NCI-H2107 (cell line): ENCODE measurements at places on chromosomes 16 and 17.

GRCh38 chr16:55426865-55427484 lies 52.0 kb upstream of the MMP2 start:
- no peak for DNase-seq

DNA sequence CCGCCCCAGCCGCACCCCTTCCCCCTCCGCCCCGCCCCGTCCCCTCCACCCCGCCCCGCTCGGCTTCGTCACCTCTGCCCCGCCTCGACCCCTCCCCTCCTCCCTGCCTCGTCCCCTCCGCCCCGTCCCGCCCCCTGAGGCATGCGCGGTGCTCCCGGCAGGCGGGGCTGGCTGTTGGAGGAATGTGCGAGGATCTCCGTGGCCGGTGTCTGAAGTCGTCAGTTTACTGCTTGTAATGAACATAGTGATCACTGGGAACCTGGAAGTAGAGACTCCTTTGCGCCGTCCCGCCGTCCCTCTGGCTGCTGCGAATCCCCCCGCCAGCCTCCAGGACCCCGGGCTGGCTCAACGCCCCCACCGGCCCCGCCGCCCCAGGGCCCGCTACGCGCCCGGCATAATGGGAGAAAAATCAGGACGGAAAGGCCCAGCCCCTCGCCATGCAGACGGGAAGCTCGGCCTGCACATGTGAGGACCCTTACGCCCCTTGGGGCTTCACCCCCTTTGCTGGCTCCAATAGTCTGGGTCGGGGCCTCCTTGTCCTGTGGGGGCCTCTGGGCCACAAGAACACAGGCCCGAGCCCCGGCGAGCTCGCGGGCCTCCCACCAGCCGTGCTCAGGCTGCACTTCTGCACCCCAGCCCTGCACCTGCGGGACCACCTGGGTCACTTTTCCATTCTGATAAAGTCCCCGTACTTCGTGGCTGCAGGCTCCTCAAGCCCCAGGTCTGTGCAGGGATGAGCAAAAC lies 743.1 kb downstream of the KCNJ18 start:
- no peak for DNase-seq

- DNase-seq, result no peak
Measured at GRCh38 chr16:89924297-89924924, 1.3 kb downstream of the TUBB3 start.

DNA sequence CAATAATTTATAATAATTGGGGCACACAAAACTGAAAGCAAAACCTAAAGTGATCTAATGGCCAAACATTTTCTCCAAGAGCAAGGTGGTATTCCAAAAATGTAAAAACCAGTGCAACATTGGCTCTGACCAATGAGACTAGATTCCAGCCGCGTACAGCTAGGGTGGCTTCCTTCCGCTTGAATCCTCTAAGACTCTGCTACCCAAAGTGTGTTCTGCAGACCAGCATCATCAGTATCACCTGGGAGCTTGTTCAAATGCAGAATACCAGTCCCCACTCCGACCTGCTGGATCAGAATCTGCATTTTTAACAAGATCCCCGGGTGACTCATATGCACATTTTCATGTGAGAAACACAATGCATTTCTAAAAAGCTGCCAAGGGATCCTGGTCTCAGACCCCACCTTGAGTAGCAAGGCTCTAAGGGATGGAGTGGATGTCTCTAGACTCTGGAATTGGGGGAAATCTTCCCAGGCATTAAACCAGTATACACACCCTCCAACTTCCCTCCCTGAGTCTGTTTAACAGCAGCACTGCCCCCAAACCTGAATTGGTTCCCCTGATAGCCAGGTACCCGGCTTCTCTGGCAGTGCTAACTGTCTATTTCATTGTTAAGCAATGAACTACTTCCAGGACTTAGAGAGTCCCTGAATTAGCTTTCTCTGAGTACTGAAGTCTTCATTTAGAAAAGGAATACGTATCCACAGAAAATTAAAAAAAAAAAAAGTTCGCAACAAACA lies 118.2 kb downstream of the HS3ST2 start:
- no peak for DNase-seq

DNA sequence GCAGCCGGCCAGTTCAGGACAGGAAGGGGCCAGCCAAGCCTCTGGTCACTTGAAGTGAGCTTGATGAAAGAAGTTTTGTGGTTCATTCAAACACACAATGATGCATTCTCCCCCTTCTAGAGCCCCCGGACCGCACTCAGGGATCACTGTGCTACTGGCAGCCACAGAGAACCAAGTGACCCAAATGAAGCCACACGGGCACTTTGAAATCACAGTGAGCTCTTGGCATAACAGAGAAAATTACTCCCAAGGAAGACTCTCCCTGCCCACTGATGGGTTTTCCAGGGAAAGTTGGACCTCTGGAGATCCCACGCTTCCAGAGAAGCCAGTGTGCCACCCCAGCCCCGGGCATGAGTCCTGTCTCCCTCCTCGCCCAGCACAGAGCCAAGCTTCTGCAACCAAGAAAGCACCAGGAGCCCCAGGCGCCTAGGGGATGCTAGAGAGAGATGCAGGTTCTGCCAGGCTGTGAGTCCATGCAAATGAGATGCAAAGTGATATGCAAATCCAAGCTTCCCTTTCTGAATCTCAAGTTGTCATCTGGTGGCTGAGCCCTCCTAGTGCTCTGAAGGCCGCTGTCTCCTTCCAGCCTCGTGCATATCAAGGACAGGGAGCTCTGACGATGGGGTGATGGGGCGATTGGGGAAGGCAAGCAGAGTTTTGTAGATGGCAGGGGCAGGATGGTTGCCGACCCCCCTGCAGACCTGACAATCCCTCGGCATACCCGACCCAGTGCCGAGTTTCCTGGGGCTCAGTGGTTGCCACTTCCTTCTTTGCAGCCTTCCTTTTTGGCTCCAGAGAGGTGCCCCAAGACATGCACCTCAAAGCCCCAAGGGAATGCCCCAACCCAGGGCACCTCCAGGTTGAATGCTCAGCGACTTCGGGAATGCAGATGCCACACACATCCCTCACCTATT lies 59.7 kb upstream of the TNRC6C start:
- DNase-seq, result no peak

DNA sequence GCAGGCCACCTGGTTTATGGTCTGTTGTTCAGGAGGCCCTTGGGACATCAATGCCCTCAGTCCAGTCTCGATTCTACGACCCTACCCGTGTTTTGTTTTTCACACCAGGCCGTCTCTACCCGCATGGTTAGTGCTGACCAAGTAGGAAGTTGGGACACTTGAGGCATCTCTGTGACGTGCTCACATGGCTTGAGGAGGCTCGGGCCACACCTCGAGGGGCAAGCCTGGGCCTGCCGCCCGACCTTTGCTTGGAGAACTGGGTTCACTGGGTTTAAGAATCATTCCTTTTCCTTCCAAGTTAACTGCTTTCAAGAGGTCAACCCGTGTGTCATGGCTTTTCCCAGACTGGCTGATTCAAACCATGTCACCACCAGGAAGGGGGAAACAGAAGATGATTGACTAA lies 86.8 kb downstream of the CMIP start:
- DNase-seq, result no peak

DNA sequence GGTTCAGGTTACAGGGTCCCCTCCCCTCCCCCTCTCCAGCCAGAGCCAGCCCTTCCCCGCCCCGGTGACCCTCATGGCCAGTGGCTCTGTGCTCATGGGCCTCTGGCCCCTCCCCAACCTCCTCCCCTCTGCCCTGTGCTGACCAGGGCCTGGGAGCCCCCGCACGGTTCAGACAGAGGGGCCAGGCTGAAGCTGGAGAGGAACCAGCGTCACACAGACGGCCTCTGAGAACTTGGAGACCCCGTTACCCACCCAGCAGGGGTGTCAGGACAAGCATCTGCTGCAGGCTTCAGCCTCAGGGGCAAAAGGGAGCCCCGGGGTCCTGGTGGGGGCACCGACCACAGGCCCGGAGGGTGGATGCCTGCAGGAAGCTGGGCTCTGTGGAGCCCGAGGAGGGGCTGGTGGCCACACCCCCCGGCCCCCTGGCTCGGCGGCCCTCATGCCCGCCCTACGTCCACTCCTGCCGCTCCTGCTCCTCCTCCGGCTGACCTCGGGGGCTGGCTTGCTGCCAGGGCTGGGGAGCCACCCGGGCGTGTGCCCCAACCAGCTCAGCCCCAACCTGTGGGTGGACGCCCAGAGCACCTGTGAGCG lies at the start of gene WFIKKN1:
Gene WFIKKN1 (plus strand): TSS at position 171 of the 591 bp plus-strand sequence. CDS start 269 bp downstream, at position 440.
- DNase-seq, result no peak

- no peak for DNase-seq
Measured at GRCh38 chr16:80041410-80041809, 440.9 kb upstream of the MAF start.

- no peak for DNase-seq
Measured at GRCh38 chr17:16150251-16150856, 65.0 kb downstream of the NCOR1 start.

DNA sequence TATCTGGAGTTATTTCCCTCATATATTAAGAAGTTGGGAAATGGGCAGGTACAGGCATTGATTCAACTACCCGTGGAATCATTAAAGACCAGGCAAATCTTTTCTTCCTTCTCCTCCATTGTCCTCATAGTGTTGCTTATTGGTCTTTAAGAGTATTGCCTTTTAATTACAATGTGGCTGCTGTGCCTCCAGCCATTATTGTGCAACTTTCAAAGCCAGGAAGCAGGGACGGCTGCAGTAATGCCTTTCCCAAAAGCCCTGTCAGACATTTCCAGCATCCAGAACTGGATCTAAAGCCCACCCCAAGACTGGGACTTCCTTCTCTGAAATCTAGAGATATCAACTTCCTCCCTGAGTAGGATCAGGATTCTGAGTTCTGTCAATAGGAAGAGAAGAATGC lies 42.3 kb upstream of the MED9 start:
- DNase-seq, result no peak

GRCh38 chr17:5241861-5242671 lies 7.4 kb upstream of the SCIMP start:
- DNase-seq, result no peak

DNA sequence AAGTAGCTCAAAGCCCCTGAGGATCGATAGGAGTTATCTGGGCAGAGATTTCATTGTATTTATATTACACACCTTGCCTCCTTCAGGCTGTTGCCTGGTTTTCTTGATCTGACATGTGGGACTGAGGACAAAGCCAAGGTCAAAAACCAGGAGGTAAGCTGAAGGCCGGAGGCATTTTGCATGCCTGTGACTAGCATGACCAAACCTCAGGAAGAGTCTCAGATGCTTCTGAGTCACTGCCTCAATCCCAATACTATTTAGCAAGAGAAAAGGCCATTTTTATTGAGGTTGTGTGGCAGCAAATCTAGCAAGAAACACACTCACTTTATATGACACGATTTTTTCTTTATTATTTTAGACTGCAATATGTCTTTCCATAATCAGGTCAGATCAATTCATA lies 968.1 kb downstream of the CDH11 start:
- DNase-seq, result no peak

DNA sequence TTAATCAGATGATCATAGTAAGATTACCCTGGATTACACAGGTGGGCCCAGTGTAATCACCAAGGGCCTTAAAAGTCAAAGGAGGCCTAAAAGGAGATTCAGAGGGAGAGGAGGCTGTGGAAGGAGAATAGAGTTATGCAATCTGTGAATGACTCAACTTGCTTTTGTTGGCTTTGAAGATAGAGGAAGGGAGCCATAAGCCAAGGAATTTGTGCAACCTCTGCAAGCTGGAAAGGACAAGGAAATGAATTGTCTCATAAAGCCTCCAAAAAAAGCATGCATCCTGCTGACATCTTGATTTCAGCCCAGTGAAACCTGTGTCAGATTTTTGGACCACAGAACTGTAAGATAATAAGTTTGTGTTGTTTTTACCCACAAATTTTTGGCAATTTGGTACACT lies 109.6 kb downstream of the CNTNAP4 start:
- DNase-seq, result no peak

DNA sequence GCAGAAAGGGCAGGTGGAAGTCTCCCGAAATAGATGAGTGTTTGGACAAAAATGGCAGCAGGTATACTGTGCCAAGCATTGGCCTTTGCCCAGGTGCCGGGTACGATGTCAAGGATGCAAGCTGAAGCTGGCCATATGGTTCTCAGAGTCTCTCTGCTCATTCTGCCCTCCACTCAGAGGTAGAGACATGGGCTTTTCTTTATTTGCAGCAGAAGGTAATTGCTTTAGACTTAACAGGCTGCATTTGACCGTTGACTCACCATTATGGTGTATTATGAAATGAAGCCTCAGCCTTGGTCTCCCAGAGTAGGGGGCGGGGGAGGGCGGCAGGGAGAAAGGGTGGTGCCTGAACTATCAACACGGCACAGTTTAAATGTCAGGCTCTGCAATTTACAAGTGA lies 969.1 kb upstream of the EEF2KMT start:
- no peak for DNase-seq

- DNase-seq, result no peak
Measured at GRCh38 chr17:18158022-18158600, 25.5 kb upstream of the ALKBH5 start.
